Spleen (tissue), 13 donors: ENCODE measurements at places on chromosomes 13 and 19.

- no peak for DNase-seq
These were observed 68.9 kb upstream of the FREM2 start for GRCh38 chr13:38617936-38618335.

DNA sequence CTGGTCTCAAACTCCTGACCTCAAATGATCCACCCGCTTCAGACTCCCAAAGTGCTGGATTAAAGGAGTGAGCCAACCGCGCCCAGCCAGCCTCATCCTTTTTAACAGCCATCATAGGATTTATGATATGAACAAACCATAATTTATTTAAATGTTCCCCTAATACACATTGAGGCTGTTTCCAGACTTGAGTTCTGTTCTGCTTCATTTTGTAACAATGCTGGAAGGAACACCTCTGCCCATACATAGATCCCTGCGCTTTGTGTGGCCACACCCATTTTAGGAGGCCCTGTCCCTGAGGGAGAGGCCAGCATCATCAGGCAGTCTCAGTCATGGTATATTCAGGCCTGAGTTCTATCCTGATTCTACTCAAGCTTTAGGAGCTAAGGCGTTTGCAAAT lies 35.9 kb downstream of the TPT1 start:
- no peak for DNase-seq

GRCh38 chr13:53068585-53069520 lies 40.2 kb downstream of the OLFM4 start:
- no peak for DNase-seq

DNA sequence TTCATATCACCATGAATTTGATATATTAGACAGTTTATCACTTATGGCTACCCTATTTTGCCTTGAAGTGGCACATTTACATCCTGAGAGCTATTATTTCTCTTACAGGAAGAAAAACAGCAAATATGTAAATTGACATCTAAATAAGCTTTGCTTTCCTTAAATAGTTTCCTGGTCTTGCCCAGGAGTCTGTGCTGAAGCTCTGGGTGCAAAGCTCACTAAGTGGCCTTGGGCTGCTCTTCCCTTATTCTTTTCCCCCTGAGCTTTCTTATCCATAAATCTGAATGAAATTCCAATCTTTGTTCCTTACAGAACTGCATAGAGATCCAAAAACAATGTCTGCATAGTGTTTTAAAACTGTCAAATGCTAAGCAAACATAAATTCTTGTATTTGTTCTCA lies 56.3 kb downstream of the TNFSF13B start:
- no peak for DNase-seq

- DNase-seq: no peak
These were observed 386 bp downstream of the RRAS start for GRCh38 chr19:49639401-49640112.

DNA sequence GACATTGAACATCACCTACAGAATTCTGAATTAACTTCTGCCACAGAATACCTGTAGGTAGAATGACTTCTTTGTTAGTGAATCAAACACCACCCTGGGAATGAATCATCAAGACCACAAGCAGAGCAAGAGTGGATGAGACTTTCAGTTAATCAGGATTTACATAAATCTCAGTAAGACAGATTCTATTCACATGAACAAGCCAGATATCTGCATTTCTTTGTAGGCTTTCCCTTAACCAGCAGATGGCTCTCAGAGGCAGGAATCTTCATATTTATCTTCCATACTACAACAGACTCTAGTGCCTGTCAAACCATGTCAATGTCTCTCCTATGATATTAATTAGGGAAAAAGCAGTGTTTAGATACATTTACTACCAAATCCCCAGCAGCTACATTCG lies 412.1 kb downstream of the KLF12 start:
- no peak for DNase-seq

- peak; percentile 15 for DNase-seq
These were observed 9.8 kb downstream of the TMED1 start for GRCh38 chr19:10826231-10826630.

- no peak for DNase-seq
These were observed 14.4 kb upstream of the OXGR1 start for GRCh38 chr13:97008643-97009042.

GRCh38 chr19:49423985-49424303 lies 703 bp upstream of the PTH2 start:
- no peak for DNase-seq

GRCh38 chr13:55613429-55614187 lies 1527.1 kb upstream of the PRR20A start:
- no peak for DNase-seq

DNA sequence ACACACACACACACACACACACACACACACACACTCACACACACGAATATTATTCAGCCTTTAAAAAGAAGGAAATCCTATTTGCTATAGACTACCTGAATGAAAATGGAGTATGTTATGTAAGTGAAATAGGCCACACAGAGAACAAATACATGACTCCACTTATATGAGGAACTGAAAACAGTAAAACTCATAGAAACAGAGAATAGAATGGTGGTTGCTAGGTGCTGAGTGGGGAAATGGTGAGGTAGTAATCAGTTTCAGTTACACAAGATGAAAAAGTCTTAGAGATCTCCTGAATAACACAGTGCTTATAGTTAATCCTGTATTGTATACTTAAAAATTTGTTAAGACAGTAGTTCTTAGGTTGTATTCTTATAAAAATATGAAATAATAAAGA lies 8.2 kb downstream of the ZNF677 start:
- no peak for DNase-seq

- peak; percentile 69 for DNase-seq
These were observed 24.3 kb downstream of the PEPD start for GRCh38 chr19:33497131-33497777.

GRCh38 chr19:2207991-2208860 lies 27.9 kb downstream of the PLEKHJ1 start:
- DNase-seq: peak; percentile 87

DNA sequence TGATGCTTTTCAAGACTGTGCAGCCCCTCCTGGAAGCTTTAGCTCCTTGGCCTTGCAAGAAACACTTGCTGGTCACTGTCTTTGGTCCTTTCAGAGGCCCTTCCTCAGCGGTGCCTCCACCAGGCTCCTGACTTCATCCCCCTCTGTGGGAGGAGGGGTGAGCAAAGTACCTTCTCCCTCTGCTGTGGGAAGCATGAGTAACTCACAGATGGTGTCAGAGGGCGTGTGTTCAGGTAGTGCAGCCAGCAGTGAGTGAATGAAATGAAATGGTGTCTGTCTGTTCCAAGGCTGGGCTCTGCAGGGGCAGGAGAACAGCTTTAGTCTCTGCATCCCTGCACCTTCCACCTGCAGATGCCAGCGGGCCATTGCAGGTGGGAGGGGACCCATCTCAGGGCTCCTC lies 102.9 kb downstream of the SHISA2 start:
- no peak for DNase-seq

DNA sequence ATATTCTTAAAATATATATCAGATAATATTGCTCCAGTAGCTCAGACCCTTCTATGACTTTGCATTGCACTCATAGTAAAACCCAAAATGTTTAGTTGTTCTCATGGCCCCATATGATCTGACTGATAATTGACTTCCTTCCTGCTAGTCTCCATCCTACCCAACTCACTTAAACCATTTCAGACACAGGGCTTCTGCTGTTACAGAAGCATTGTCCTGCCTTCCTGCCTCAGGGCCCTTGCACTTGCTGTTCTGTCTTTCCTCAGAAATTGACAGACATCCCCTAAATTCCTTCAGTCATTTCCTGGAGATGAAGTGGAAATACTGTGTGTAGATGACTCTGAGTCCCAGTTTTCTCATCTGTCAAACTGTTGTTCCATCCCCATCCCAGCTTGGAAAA lies 19.7 kb downstream of the FBXL12 start:
- DNase-seq: peak; percentile 11

DNA sequence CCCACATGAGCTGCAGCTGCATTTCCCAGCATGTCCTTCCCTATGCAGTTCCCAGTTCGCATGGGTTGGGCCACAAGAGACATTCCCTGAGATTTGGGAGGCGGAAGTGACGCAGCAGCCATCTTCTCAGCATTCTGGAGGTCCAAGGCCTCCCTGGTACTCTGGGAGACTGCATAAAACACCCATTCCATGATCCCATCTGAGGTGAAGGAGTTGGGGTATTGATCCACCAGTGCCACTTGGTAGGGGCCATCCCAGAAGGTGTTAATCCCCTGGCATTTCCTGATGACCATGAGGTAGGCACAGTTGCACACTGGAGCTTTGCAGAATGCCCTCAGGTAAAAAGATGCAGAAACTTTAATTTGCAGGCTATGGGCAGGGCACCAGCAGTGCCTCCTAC lies 25.4 kb downstream of the POP4 start:
- DNase-seq: peak; percentile 37
